ENCODE measurements at places on chromosomes 1 and 21.

GRCh38 chr1:54287801-54288211 is 87.8 kb downstream of the MRPL37 start:
- DNase-seq = no peak

DNA sequence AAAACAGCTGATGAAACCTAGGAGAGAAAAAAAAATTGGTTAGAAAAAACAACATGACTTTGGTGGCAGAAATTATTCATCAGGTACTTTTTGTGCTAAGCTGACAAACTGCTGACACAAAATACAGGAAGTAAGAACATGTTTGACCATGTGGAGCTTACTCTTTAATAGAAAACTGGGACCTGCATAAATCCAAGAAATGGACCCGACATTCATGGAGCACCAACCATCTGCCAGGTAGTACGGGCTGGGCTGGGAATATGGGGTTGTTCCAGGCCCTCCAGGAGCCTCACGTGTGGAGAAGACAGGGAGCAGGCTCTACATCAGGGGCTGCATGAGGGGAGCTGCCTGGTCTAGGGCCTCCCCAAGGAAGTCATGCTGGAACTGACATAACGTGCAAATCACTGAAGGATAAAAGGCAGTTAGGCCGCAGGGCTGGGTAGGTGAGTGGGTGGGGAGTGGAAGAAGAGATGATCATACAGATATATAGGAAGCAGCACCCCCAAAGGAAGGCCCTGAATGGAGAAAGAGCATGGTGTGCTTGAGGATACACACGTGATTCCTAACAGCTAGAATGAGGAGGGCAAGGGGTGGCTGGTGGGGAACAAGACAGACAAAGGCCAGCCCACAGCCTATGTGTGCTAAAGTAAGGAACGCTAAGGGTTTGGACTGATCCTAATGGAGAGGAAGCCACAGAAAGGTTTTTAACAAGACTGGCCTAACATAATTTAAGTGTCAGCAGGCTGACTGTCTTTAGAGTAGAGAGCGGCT is 26.1 kb downstream of the CD58 start:
- no peak for DNase-seq

DNA sequence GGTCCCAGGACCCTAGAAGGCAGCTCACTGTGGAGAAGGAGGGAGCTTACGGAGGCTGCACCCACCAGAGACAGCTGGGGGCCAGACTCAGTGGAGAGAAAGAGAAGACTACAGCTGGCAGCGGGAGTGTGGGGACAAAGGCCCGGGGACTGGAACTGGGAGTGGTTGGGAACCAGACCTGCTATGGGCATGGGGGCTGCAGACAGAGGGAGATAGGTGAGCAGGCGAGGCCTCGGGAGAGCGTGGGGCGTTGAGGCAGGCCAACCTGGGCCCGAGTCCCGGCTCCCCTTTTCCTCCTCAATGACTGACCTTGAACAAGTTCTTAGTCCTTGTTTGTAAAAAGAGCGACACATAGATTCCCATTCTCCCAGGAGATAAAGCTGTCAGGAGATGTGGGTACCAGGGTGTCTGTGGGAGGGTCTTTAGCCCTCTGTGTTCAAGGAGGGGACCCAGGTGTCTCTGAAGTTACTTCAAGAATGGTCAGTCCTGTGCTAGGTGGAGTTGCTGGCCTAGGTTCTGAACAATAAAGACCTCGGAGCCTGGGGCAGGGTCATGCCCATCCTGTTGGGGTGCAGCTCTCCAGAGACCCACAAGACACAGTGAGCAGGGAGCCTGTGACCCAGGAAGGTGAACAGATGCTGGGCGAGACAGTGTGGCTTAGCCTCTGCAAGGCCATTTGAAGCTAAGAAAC is 87.9 kb downstream of the ITPKB start:
- DNase-seq = peak; percentile 6

- DNase-seq = no peak
Measured at GRCh38 chr1:62716397-62716796, 28.2 kb upstream of the DOCK7 start.

GRCh38 chr1:93005252-93005598 is 44.0 kb upstream of the DIPK1A start:
- DNase-seq = no peak

DNA sequence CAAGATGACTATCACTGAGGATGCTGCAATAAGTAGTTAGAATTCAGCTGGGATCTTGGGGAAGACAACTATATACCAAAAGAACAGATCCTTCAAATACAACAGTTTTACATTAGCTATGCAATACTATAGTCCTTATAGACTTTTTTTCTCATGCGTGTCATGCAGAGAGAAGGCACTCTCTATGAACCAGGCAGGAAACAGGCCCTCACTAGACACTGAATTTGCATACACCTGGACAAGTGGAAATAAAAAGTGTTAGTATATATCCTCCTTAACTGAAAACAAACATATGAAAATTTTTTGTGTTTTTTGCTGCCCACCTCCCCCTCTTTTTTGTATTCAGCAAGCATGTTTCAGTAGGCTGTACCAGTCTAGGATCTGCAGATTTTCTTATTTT is 29.9 kb downstream of the TMCO1 start:
- no peak for DNase-seq

- no peak for DNase-seq
Measured at GRCh38 chr1:173960625-173961024, 43.5 kb upstream of the SERPINC1 start.

DNA sequence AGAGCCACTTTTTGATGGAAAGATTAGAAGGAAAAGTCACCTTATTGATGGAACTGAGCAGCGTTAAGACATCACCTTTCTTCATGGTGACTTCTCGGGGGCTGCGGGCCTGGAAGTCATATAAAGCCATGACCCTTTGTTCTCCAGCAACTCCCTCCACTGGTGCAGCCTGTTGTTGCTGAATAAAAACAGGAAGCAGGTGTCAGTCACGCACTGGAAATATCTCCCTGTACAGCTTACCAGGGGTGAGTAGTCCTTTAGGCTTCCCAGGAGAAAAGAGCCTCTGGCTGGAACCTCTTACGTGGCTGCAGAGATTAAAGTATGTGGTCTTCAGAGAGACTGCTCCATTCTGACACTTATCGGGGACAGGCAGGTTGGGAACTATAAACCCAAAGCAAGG is 31.9 kb downstream of the SPTA1 start:
- DNase-seq = no peak

- DNase-seq = no peak
Measured at GRCh38 chr1:62304515-62304914, 14.7 kb downstream of the KANK4 start.

DNA sequence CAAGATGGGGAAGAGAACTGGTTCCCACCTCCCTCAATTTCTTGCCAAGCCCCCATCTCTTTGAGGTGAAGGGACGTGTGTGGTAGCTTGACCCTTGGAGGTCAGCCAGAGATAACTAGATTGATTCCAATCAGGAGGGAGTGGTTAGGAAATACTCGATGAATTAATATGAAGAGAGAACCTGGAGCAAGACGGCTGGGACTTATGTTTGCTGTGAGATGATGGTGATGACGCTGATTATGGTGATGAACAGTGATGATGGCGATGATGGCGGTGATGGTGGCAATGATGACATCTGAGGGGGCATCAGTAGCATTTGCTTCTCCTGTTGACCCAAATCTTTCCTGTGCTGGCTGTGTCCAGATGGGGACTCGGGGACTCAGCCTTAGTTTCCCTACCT is 724 bp downstream of the PADI1 start:
- DNase-seq = no peak

DNA sequence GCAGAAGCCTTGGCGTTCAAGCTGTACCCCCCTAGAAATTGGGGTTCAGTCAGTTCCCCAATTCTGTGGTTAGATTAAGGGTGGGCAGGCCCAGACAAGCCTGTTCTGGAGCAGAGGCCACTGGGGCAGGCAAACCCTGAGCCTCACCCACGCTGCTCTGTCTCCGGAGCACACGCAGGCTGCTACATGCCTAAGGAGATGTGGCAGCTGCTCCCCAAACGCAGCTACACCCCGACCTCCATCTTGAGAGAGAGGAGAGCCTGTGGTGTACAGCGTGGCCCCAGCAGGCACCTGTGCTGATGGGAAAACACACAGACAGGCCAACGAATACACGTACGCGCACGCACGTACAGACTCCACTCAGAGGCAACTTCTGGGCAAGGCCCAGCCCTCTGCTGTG is 33.9 kb upstream of the GRHL3 start:
- no peak for DNase-seq

- no peak for DNase-seq
Measured at GRCh38 chr1:9766759-9767442, 56.9 kb downstream of the CLSTN1 start.

All from left ventricle myocardium inferior (tissue), 1 donor.